Gastroesophageal sphincter (tissue), 4 donors: ENCODE measurements at places on chromosomes 2 and 18.
A peak's percentile ranks its signal among the peaks of the same experiment; 100 is the strongest.

GRCh38 chr18:44341759-44342158 lies 338.9 kb upstream of the SETBP1 start:
- ATAC-seq = no peak

DNA sequence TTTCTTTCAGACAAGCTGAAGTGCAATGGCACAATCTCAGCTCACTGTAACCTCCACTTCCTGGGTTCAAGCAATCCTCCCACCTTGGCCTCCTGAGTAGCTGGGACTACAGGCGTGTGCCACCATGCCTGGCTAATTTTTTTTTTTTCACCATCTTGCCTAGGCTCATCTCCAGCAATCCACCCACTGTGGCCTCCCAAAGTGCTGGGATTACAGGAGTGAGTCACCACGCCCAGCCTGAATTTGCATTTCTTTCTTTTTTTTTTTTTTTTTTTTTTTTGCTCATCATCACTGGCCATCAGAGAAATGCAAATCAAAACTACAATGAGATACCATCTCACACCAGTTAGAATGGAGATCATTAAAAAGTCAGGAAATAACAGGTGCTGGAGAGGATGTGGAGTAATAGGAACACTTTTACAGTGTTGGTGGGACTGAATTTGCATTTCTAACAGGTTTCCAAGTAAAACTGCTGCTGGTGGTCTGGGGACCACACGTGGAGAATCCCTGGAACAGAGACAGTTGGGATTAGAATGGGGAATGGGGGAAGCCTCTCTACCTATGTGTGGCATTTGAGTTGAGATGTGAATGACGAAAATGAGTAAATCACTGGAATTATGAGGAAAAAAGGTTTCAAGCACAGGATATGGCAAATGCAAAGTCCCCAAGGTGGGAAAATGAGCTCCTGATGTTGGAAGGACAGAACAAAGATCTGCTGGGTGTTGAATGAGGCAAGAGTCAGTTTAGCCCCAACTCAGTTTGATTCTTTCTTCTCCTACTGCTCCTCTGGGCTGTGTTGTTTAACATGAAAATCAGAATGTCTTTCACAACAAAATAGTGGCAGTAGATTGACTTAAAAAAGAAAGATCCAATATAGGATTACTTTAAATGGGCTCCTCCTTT lies 88.8 kb upstream of the MAP4K4 start:
- no peak for ATAC-seq

DNA sequence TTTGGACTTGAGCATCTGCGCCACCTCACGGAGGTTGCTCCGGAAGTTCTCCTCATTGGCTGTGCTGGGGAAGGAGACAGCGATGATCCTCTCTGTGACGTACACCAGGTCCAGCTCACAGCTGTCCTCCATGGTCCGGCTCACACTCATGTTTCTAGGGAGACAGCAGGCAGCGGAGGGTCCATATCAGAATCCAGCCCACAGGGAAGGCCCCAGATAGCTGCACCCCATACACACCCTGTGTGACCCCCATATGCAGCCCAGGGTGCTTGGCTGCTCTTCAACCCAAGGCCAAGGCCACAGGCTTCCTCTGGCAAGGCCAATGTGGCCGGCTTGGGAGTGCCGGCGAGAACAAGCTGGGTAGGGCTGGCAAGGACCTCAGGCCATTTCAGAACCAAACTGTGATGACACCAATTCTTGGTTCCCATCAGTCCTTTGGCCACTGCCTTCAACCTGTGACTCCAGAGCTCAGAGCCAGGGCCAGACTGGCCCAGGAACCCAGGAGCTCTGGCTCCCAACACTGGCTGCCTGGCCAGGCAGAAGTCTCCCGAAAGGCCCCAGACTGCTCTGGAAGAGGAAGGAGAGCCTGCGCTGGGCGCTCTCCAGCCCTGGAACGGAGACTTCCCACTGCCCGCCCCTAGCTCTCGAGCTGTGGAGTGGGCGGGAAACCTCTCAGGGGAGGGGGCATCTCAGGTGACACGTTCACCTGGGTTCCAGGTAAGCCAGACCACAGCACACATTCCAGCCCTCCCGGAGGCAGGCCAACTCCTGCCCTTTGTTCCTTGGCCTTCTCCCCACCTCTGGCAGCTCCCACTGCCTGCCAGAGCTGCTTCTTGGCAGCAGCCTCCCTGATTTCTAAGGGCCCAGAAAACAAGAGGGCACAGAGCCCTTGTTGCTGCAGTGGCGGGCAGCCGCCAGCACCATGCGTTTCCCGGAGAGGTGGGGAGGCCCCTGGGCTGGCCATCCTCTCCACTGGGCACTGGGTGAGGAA lies 104.7 kb downstream of the TNS1 start:
- peak; percentile 8 for ATAC-seq

DNA sequence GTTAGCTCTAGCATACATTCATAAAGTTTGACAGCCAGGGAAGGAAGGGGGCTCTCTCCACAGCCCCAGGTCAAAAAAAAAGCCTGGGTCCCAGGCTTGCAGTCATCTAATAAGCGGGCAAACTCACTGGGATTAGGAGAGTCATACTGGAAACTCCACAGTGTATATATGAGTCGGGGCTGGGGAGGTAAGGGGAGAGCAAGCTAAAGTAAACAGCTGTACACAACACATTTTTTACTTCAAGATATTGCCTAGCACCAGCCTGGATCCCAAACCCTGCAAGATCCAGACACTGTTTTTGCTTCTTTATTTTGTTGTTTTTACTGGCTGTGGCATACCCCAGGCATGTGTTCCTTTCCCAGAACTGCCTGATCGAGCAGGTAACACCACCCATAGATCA lies 291.3 kb upstream of the TANK start:
- ATAC-seq = no peak

DNA sequence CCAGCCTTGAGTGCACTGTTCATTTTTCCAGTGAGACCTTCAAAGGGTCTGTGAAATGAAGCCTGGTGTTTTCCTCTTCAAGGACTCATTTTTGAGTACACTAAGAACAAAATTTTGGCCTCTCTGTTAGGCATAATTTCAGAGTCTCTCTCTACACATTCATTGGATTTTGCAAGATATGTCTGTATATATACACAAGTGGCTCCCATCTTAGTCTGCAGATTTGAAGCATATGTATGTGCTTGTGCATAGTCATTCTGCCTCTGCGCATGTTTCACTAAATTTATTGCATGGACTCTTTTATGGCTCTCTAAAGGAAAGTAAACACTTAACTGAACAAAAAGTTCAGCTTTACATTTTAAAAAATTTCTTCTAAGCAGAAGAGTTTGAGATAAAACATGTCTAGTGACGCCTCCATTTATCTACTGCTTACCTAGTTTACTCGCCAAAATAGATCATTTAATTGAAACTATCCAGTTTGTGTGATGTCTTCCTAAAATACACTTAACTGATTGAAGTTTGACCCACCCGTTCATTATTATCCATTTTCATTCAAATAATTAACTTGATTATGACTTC lies 145.9 kb downstream of the FMNL2 start:
- ATAC-seq = no peak

GRCh38 chr18:48569139-48569914 lies 30.5 kb downstream of the CTIF start:
- no peak for ATAC-seq

GRCh38 chr2:189466656-189467055 lies 25.4 kb downstream of the WDR75 start:
- ATAC-seq = peak; percentile 41

- no peak for ATAC-seq
Observed at GRCh38 chr18:5462227-5462626, 81.6 kb downstream of the EPB41L3 start.

DNA sequence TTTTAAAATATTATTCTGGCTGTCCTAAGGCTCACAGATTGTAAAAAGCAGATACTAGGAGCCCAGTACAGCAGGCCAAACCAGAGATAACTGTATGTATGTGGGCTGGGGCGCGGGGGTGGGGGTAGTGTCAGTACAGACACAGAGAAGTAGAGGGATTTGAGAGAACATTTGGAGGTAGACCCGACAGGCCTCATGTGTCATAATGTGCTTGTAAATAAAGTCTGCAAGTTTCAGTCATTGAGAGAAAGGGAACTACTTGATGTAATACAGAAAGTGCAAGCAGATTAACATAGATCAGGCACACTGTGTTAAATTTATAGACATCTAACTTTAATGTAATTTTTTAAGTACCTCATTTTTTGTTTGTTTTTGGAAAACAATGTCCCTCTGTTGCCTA lies 7.4 kb upstream of the POLI start:
- no peak for ATAC-seq

DNA sequence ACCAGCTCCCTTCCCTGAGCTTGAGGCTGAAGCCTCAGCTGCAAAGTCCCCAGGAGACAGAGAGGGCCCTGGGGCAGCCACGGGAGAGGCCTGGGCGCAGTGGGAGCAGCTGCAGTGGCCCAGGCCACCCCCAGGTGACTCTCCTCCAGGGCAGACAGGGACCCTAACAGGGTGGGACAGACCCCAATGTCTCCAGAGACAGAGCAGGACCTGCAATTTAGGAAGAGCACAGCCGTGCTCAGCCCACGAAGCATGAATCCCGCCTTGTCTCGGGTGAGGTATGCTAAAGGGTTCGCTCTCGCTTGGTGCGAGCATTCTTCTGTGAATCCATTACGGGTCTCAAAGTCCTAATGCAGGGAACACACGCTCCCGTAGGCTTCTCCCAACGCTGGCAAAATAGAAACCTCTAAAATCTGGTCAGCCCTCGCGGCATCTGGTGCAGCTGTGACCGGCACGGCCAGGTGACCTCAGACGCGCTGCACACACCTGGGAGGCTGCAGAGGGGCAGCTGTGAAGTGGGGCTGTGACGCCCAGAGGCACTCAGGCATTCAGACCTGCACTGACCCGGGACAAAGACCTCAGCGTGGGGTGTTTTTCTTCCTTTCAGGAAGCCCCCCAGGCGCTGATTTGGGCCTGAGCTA lies 12.6 kb downstream of the MBP start:
- no peak for ATAC-seq

GRCh38 chr2:206000776-206001175 lies 85.2 kb downstream of the INO80D start:
- no peak for ATAC-seq

DNA sequence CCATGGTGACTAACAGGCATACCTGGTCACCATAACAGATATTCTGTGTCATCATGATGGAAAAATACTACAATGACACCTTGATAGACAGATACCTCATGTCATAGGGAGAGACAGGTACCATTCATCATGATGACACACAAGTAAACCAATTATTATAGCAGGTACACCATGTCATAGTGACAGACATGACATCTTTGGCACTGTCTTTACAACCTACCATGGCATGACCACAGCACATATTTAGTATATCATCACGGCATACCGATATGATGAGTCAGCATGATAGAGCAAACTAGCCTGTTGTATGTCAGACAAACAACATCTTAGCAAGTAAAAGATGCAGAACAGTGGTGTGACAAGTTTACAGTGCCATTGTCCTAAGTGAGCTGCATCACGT lies 101.3 kb upstream of the KLHL29 start:
- no peak for ATAC-seq

DNA sequence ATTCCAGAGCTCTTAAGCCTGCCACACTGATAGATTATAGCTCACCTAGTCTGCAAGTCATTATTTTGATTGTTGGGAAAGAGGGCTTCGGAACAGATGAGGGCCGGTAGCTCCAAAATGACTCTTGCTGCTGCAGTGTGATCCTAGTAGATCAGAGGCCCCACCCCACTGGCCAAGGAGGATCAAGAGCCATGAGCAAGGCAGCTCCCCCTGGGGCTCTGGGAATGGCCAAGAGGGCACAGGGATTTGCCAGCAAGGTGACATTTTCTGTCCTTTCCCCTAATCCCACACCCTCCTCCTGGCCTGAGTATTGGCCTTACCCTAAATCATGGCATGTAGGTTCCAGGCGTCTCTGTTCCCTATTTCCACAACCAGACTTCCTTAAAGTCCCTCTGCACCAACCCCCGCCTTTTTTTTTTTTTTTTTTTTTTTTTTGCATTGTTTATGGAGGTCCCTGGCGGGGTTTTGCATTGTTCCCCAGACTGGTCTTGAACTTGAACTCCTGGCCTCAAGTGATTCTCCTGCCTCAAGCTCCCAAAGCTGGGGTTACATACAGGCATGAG lies 36.5 kb downstream of the EIF4E2 start:
- no peak for ATAC-seq

GRCh38 chr2:42556315-42556890 lies 12.0 kb upstream of the MTA3 start:
- ATAC-seq = no peak

DNA sequence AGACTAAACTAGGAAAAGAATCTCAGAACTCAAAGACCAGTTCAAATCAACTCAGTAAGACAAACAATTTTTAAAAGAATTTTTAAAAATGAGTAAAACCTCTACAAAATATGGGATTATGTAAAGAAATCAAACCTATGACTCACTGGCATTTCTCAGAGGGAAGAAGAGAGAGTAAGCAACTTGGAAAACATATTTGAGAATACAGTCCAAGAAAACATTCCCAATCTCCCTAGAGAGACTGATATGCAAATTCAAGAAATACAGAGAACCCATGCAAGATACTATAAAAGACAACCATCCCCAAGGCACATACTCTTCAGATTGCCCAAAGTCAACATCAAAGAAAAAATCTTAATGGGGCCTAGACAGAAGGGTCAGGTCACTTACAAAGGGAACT lies 162.7 kb downstream of the WDPCP start:
- ATAC-seq = no peak

GRCh38 chr2:8378016-8378810 lies 303.6 kb upstream of the ID2 start:
- ATAC-seq = no peak

GRCh38 chr18:38497266-38497665 lies 931.7 kb upstream of the CELF4 start:
- no peak for ATAC-seq

GRCh38 chr2:113237604-113238160 lies 41.0 kb downstream of the PAX8 start:
- no peak for ATAC-seq

DNA sequence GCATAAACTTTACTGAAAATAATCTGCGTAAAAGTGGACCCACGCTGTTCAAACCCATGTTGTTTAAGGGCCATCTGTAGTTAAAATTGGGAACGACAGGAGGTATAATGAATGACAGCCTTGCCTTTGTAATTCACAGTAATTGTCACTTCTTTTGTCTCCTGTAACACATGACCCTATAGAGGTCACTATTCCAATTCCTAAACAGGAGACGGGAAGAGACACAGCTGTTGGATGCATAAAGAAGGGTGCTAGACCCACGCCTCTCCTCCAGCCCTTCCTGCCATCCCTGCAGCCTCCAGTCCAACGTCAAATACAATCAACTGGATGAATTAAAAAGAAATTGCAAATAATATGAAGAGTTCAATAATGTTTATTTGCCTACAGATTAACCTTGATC lies 63.1 kb upstream of the NFATC1 start:
- no peak for ATAC-seq

- no peak for ATAC-seq
Observed at GRCh38 chr2:8548619-8549150, 133.2 kb upstream of the ID2 start.

- no peak for ATAC-seq
Observed at GRCh38 chr2:127060264-127060945, 46.5 kb downstream of the BIN1 start.

GRCh38 chr2:238797537-238797936 lies 50.3 kb upstream of the TWIST2 start:
- ATAC-seq = no peak

- ATAC-seq = no peak
Observed at GRCh38 chr2:39661826-39662225, 3.9 kb upstream of the TMEM178A start.
